ENCODE measurements at places on chromosomes 7 and 10. TPM values are rescaled to one million over a fixed set of nuclear protein-coding genes. Genes with fewer than 3 reads are reported as not detected.

DNA sequence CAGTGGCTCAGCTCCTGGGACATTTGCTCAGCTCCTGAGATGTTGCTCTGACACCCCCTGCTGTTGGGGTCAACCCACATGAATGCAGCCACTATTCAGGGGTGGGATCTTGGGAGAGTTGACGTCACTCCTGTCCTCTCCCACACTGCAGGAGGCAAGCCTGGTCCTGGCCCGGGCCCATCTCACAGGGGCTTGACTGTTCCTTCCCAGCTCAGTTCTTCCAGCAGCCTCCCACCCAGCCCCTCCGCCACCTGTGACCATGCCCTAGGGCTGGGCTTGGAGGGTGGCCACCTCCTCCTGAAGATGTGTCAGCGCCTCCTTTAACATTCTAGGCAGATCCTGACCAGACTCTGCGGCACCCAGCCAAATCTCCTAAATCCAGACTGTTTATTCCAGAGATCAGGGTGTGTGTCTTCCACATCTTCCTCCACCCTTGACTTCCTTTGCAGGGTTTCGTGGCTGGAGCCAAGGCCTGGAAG is 19.1 kb upstream of the OPALIN start:
- DNase-seq: no peak

- DNase-seq: no peak
Measured at GRCh38 chr7:80640846-80641245, 2.4 kb downstream of the CD36 start.

- DNase-seq: no peak
Measured at GRCh38 chr10:14971867-14972448, 12.8 kb downstream of the MEIG1 start.

DNA sequence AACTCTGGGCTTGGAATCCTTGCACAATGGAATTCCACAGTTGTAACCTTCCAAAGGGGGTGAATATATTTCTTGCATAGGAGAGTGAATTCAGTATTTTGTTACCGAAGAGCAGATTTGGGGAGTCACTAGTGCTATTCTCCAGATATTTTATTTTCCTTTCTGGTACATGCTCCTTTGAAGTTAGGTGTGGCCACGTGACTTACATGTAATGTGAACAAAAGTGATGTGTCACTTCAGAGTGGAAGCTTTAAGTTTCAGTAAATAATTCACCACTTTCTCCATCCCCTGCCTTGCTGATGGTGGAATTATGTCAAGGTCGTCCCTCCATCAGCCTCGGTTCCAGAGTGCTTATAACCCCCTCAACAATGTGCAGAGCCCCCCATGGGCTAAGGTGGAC is 25.3 kb downstream of the ASNS start:
- DNase-seq: no peak

- no peak for DNase-seq
Measured at GRCh38 chr7:54944179-54944578, 74.6 kb upstream of the EGFR start.

The DNMBP gene
- 4.3 TPM for total RNA-seq

The ASAH2 gene
- 6.0 TPM for total RNA-seq
